Diencephalon (tissue), 1 donor: ENCODE measurements at places on chromosomes 2 and 18. TPM values are rescaled to one million over a fixed set of nuclear protein-coding genes. Genes with fewer than 3 reads are reported as not detected.

Gene SRD5A2
- total RNA-seq = 0.23 TPM

Gene PLEKHH2
- total RNA-seq = 7.6 TPM

Gene CPS1
- total RNA-seq = 3.2 TPM

Gene EPB41L3
- total RNA-seq = 114 TPM

Gene DPP10
- total RNA-seq = 97.8 TPM

Gene SLC38A11
- 4.4 TPM for total RNA-seq

Gene PROM2
- 2.1 TPM for total RNA-seq

Gene RAX
- total RNA-seq = 0.23 TPM

Gene CYP27C1
- 0.69 TPM for total RNA-seq

Gene CNGA3
- 6.0 TPM for total RNA-seq

Gene ANKRD36B
- total RNA-seq = 297 TPM

Gene KCNG2
- total RNA-seq = 0.69 TPM

Gene GKN1
- total RNA-seq = not detected

Gene TTC21B
- 71.3 TPM for total RNA-seq

Gene CCDC85A
- total RNA-seq = 38.1 TPM

Gene LYG2
- total RNA-seq = not detected

Gene GAL3ST2
- 0.69 TPM for total RNA-seq

Gene SERPINB4
- total RNA-seq = not detected

Gene CDH2
- total RNA-seq = 216 TPM

Gene CCDC68
- 4.4 TPM for total RNA-seq
